ENCODE measurements at places on chromosomes 7 and 10.

- peak; percentile 25 for DNase-seq
Measured at GRCh38 chr7:2928613-2929311, 84.7 kb upstream of the GNA12 start.

GRCh38 chr10:18793951-18794350, 134.7 kb downstream of the ARL5B start:
- DNase-seq = no peak

DNA sequence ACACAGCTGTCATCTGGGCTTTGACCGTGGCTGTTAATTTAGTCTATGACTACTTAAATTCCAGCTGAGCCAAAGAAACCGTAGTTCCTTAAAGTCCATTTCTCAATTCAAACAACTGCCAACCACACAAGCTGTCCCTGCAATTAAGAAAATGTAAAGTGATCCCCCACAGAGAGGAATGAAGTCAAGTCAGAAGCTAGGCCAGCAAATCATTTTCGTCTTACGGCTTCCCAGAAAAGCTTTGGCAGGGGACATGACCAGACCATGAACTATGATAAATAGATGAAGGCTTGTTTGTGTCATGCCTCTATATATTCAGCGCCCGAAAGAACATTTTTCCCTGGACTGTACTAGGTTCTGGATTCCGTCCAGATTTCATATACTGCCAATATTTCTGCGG, 54.6 kb downstream of the HACD1 start:
- no peak for DNase-seq

- DNase-seq = no peak
Measured at GRCh38 chr7:96800122-96800521, 90.5 kb upstream of the SEM1 start.

- no peak for DNase-seq
Measured at GRCh38 chr10:51008346-51008745, 65.9 kb upstream of the PRKG1 start.

DNA sequence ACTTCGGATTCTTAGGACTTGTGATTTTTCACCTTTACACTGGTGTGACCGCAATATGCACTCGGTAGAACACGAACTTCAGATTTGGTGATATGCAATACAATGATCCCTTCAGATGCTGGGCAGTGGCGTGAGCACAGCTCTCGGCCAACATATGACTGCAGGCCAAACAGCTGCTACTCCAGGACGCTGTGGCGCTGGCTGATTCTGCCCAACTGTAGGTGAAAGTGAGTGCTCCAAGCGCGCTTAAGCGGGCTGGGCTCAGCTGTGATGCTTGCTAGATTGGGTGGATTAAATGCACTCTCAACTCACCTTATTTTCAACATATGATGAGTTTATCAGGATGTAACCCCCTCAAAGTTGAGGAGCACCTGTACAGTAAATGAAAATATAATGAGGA, 137.6 kb upstream of the RET start:
- DNase-seq = no peak

- no peak for DNase-seq
Measured at GRCh38 chr7:36684954-36685353, 39.3 kb downstream of the AOAH start.

DNA sequence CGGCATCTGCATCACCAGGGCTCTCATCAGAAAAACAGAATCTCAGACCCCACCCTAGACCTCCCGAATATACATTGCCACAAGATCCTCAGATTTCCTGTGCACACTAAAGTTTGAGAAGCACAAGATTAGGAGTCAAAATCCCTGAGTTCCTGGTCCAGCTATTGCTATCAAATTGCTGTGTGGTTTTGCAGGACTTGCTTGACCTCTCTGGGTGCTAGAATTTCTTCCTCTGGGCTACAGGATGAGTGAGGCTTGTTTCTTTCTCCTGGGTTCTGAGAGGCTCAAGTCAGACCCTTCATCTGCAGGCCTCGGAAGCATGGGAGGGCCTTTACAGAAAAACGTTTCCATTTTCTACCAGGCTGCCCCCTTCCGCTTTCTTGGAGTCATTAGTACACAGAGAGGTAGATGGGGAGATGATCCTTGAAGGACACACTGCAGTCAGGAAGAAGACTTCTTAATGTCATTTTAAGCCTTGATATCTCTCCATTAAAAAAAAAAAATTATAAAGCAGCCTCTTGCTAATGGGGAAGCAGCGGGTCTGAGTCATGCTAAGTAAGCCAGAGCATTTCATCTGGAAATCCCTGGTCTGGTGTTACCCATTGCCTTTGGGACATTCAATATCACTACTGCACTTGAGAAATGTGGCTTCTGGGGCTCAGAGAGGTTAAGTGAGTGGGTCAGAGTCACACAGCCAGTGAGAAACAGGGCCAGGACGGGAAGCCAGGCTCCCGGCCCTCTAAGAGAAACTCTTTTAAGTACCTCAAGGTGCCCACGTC, 173.5 kb downstream of the KCNMA1 start:
- no peak for DNase-seq

DNA sequence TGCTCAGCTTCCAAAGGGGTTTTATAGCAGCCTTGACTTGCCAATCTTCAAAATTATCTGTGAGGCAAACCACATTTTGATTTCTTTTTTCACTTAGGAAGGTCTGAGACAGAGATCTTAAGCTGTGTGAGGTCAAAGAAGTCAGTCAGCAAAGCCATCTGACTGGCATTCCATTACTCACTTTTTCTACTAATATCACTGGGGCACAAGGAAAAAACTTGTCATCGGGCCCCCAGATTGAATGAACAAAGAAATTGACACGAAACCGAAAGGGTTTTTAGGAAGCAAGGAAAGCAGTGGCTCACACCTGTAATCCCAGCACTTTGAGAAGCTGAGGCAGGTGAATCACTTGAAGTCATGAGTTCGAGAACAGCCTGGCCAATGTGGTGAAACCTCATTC, 78.5 kb upstream of the FRMD4A start:
- DNase-seq = no peak

GRCh38 chr10:67518043-67518442, 178.0 kb downstream of the CTNNA3 start:
- no peak for DNase-seq

DNA sequence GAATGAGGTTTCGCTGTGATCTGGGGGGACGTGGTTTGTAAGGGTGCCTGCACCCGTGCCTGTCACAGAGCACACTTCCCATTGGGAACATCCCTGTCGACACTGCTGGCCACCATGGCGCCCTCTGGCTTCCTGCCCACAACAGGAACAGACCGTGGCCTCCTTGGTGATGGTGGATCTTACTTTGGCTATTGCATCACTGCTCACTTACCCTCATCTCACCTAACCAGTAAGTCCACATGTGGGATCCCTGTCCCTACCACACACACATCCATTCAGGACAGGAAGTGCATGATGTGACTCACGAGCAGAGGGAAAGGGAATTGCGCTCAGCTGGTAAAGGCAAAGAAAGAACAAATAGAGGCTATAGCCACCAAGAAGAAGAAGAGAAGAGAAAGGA, 26.2 kb upstream of the SEC61G start:
- DNase-seq = no peak

- DNase-seq = no peak
Measured at GRCh38 chr7:145147865-145148264, 312.0 kb upstream of the TPK1 start.

DNA sequence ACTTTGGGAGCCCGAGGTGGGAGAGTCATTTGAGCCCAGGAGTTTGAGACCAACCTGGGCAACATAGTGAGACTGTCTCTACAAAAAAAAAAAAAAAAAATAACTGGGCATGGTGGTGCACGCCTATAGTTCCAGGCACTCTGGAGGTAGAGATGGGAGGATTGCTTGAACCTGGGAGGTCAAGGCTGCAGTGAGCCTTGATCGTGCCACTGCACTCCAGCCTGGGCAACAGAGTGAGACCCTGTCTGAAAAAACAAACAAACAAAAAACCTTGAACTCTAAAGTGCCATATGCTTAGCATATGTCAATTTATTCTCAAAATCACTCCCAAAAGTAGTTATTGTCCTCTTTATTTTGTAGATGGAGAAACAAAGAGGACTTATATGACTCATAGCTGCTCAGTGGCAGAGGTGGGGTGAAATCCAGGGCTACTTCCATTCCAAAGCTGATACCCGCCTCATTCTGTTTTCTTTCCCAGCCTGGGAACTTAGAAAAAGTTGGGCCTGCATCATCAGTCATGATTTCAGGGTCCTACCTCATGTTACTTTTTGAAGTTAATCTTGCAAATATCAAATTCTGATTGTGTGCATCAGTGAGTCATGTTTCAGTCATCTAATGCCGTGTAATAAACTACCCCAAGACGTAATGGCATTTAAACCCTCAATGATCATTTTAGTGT, 13.3 kb downstream of the DHTKD1 start:
- DNase-seq = no peak

GRCh38 chr7:67894746-67895145, 898.1 kb downstream of the TYW1 start:
- no peak for DNase-seq

- DNase-seq = no peak
Measured at GRCh38 chr10:35352097-35352496, 15.8 kb downstream of the CCNY start.

DNA sequence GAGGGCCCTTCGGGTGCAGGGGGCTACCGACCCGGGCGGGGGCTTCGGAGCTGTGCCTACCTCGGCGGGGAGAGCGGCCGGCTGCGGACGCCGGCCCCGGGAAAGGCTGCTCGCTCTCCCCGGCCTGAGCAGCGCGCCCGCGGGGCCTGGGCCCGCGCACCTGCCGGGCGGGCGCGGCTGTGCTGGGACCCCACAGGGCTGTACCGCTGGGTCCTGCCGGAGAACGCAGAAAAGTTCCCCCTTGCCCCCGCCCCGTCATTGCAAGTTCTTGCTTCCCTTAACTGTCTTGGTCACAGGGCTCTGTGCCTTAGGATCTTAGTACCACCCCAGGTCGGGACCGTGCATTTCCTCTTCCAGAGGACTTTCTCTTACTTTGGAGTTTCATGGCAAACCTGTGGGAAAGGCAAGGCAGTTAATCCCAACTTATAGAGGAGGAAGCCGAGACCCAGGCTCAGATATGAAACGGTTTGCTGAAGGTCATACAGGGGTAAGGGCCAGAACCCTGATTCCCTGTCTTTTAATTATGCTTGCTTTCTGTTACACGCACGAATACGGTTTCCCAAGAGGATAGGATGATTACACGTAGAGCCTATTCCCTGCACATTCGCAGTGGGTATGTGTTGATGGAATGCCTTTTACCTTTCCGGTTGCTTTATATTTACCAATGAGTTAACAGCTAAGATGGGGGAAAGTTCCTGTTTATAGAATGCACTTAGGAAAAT, 652 bp downstream of the PCGF5 start:
- DNase-seq = no peak
